Mesothelial cell of epicardium (in vitro differentiated cells): ENCODE measurements at places on chromosomes 3 and 15. TPM values are rescaled to one million over a fixed set of nuclear protein-coding genes. Genes with fewer than 3 reads are reported as not detected.

DNA sequence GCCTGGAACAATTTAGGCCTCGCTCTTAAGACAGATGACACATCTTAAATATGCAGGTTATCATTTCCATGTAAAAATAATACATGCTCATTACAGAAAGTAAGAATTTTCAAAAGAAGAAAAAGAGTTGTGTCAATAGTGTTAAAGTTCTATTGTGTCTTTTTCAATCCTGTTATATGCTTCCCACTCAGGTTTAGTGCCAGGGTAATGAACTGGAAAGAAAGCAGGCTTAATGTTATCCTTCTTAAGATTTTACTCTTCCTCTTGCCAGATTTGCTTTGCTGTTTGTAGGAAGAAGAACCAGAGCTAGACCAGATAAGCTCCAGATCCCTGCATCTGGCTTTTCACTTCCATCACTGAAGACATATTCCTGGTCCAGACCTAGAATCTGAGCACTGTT is 128.6 kb downstream of the TPRG1 start:
- H3K4me1 ChIP-seq = peaks cover 55% of the 10 kb centered on the region
- no peak for DNase-seq
- no peak overlapping the region for H3K27ac ChIP-seq
- H3K27me3 ChIP-seq = no peaks in the 10 kb centered on the region
- H3K4me3 ChIP-seq = no peak overlapping the region
- H3K36me3 ChIP-seq = no peaks in the 10 kb centered on the region

DNA sequence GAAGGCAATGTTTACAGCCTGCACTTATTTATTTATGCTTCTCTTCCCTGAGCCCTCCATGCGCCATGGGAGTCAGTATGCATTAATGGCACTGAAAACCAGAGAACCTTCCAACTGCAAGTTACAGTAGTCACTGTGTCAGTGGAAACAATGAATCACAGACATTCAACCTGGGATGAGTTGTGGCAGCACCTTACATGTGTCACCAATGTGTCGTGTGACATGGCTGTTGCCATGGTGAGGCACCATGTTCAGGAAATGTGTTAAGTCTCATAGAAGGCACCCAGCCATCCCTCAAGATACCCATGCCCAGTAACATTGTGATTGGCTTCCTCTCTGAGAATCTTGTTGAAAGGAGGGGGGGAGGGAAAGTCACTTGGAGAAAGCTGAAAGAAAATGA is 105.0 kb downstream of the FOXP1 start:
- H3K27ac ChIP-seq = no peak overlapping the region
- peaks cover 24% of the 10 kb centered on the region for H3K36me3 ChIP-seq
- no peaks in the 10 kb centered on the region for H3K27me3 ChIP-seq

DNA sequence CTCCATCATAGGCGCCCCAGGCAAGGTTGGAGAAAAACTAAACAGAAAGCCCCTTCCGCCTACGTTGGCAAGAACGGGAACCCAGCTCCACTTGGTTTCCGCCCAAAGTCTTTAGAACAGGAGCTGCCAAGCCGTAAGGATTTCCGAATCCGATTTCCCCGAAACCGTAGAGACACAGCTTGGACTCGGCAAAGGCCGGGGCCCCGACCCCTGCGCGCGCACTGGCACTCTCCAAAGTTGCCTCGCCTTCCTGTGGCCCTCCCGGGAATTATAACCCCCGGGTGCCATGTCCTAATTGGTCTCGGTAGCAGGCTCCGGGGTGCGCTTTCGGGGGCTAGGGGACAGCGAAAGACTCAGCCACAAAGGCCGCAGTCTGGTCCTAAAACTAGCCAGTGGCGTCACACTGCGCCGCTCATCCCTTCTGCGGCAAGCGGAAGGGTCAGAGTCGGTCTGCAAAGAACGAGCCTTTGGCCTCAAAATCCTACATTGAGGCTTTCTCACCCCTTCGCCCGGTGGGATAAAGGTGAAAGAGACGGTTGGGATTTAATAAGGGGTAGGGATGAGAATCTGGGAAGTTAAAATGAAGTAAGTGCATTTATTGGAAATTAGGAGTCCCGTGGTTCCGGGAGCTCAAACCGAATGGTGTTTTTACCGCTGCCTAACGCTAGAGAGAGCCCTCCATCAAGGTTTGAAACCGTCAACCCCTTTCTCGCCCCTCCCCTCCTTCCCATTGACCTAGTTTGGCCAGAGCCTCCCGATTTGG is 6.8 kb downstream of the BCL6 start:
- peaks cover 48% of the 10 kb centered on the region for H3K4me1 ChIP-seq
- no peaks in the 10 kb centered on the region for H3K36me3 ChIP-seq
- H3K27me3 ChIP-seq = peaks cover 2% of the 10 kb centered on the region

GRCh38 chr3:163952499-163952898 is 1125.8 kb downstream of the SI start:
- no peaks in the 10 kb centered on the region for H3K4me1 ChIP-seq
- H3K27me3 ChIP-seq = no peaks in the 10 kb centered on the region
- H3K36me3 ChIP-seq = no peaks in the 10 kb centered on the region
- no peak for DNase-seq
- H3K27ac ChIP-seq = no peak overlapping the region

GRCh38 chr3:110327870-110328269 is 743.7 kb upstream of the NECTIN3 start:
- H3K4me1 ChIP-seq = peaks cover 11% of the 10 kb centered on the region
- DNase-seq = no peak
- H3K36me3 ChIP-seq = no peaks in the 10 kb centered on the region
- H3K4me3 ChIP-seq = no peak overlapping the region

DNA sequence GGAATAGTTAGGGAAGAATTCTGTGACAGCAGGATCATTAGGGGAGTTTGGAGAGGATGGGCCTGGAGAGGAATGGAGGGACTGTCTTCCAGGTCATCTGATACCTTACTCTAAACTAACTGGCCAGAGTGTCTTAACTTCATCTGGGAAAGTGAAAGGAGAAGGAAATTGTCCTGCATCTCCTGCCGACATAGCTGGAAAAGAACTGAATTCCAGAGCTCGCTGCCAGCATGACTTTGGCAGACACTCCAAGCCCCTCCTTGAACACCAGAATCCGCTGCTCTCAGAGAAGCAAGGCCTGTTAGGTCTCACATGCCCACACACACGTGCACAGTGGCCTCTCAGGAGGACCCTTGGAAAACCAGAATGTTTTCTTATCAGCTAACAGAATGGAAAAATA is 10.5 kb downstream of the ABI3BP start:
- no peaks in the 10 kb centered on the region for H3K36me3 ChIP-seq
- H3K27me3 ChIP-seq = peaks cover 2% of the 10 kb centered on the region
- peaks cover 7% of the 10 kb centered on the region for H3K4me1 ChIP-seq
- DNase-seq = no peak
- no peak overlapping the region for H3K4me3 ChIP-seq

- H3K27me3 ChIP-seq = peaks cover 85% of the 10 kb centered on the region
- H3K27ac ChIP-seq = no peak overlapping the region
- no peak for DNase-seq
- no peaks in the 10 kb centered on the region for H3K36me3 ChIP-seq
- H3K4me1 ChIP-seq = peaks cover 12% of the 10 kb centered on the region
These were observed 2.0 kb upstream of the HRH1 start for GRCh38 chr3:11152301-11152700.

GRCh38 chr15:52677593-52678467 is 1.4 kb downstream of the ATOSA start:
- peak overlapping the region; percentile 96 for H3K4me3 ChIP-seq
- H3K36me3 ChIP-seq = peaks cover 10% of the 10 kb centered on the region
- H3K27ac ChIP-seq = peak overlapping the region; percentile 98
- H3K4me1 ChIP-seq = peaks cover 26% of the 10 kb centered on the region
- peak; percentile 45 for DNase-seq
- H3K27me3 ChIP-seq = peaks cover 2% of the 10 kb centered on the region

DNA sequence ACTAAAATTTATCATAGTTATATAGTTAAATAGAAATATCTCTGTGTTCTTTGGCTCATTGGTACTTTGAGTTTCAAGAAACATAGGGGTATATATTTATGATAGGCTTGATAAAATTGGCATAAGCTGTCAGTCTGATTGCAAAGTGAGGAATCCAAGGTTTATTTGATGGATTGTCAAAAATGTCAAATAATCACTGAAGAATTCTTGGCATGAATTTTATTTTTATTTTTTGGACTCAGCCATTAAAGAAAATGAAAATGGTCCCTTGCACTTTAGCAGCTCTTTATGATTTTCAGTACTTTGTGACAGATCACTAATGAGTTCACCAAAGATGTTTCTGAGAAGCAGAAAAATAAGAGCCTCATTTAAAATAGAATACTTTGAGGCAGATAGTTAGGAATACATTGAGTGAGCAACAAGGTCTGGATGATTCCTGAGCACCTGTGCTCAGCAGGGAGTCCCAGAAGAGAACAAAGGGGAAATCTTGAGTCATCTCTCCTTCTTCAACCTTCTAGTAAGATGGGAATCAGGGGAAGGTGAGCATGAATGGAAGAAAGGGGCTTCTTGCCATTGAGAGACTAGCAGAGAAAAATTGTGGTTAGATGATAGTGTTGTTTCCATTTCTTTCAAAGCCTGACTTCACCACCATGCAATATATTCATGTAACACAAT is 85.3 kb upstream of the VEPH1 start:
- H3K27me3 ChIP-seq = peaks cover 12% of the 10 kb centered on the region
- H3K36me3 ChIP-seq = no peaks in the 10 kb centered on the region
- DNase-seq = no peak
- H3K4me3 ChIP-seq = no peak overlapping the region
- peaks cover 16% of the 10 kb centered on the region for H3K4me1 ChIP-seq
- H3K27ac ChIP-seq = no peak overlapping the region

- H3K27ac ChIP-seq = no peak overlapping the region
- no peak for DNase-seq
- H3K4me3 ChIP-seq = no peak overlapping the region
- peaks cover 3% of the 10 kb centered on the region for H3K4me1 ChIP-seq
- peaks cover 10% of the 10 kb centered on the region for H3K27me3 ChIP-seq
- peaks cover 4% of the 10 kb centered on the region for H3K36me3 ChIP-seq
These were observed 175.8 kb downstream of the TLE3 start for GRCh38 chr15:69921626-69922619.

DNA sequence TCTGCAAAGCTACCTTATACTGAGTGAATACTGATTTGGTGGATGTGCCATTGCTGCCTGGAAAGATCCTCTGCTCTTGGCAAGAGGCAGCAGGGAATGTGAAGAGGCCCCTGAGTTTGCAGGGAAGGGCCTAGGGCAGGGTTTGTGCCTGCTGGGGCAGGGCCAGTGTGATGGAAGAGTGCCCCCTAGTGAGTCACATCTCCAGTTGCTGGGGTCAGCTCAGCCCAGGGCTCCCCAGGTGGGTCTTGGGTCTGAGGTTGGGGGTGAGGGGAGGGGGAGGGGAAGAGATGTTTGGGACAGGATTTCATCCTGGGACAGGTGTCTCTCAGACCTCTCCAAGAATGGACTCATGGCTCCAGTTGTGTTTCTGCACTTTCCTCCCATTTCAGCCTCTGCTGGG is 4.1 kb upstream of the AMOTL2 start:
- no peak for DNase-seq
- H3K4me1 ChIP-seq = peaks cover 49% of the 10 kb centered on the region
- no peak overlapping the region for H3K4me3 ChIP-seq
- no peaks in the 10 kb centered on the region for H3K36me3 ChIP-seq

DNA sequence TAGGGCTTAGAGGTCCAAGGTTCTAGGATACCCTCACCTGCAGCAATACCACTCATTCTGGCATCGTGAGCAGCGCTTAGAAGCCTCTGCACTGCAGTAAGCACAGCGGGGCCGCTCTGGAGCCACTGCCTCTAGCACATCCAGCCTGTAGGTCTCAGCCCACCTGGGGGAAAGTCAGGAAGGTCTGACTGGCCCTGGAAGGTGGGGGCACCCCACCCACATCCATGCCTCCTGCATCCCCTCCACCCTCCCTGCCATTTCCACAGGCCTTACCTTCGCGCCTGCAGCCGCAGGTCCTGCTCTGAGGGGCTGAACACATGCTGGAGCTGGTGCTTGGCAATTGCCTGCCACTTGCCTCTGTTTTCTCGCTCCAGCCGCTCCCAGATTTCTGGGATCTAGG is 901 bp upstream of the RASSF1 start:
- H3K4me3 ChIP-seq = peak overlapping the region; percentile 55
- no peaks in the 10 kb centered on the region for H3K36me3 ChIP-seq
- H3K4me1 ChIP-seq = peaks cover 32% of the 10 kb centered on the region
- DNase-seq = no peak
- no peak overlapping the region for H3K27ac ChIP-seq

GRCh38 chr3:71247221-71247957 is 336.1 kb downstream of the FOXP1 start:
- no peak for DNase-seq
- no peaks in the 10 kb centered on the region for H3K36me3 ChIP-seq
- peaks cover 67% of the 10 kb centered on the region for H3K4me1 ChIP-seq
- no peaks in the 10 kb centered on the region for H3K27me3 ChIP-seq
- H3K4me3 ChIP-seq = no peak overlapping the region

- no peaks in the 10 kb centered on the region for H3K27me3 ChIP-seq
- H3K4me3 ChIP-seq = no peak overlapping the region
- DNase-seq = no peak
- H3K36me3 ChIP-seq = peaks cover 19% of the 10 kb centered on the region
- no peak overlapping the region for H3K27ac ChIP-seq
- no peaks in the 10 kb centered on the region for H3K4me1 ChIP-seq
These were observed 69.0 kb downstream of the RBM6 start for GRCh38 chr3:50008931-50009330.

The ARNT2 gene
- total RNA-seq = 20.2 to 21.4 TPM (median 20.2 TPM) in 3 replicates

The ADAMTS7 gene
- 98.7 to 101 TPM (median 99.2 TPM) in 3 replicates for total RNA-seq

The PPARG gene
- total RNA-seq = 10.1 to 13.3 TPM (median 11.7 TPM) in 3 replicates

The TRIM42 gene
- not detected in 3 replicates for total RNA-seq

The TKT gene
- 181 to 185 TPM (median 181 TPM) in 3 replicates for total RNA-seq

The C3orf85 gene
- total RNA-seq = not detected in 3 replicates
